ENCODE measurements at places on chromosomes 7 and 10.

DNA sequence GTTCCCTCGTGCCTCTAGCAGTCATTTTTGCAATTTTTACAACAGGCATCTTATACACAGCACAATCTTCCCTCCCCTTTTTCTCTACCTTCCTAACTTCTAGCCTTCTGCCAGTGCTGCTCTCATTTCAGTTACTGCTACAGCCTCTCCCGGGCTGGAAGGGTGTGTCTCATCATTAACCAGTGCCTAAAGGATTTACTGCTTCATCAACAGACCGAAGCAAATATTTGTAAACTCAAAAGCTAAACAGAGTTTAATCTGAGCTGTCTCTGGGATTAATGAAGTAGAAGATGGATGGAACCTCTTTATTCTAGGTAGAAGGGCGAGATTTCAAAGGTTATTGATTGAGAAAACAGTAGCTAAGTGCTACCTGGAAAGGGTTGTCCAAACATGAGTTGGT lies 94.3 kb downstream of the PRPF18 start:
- no peak for DNase-seq

GRCh38 chr10:21604651-21605050 lies 70.6 kb downstream of the MLLT10 start:
- no peak for DNase-seq

GRCh38 chr10:59064080-59064692 lies 112.3 kb upstream of the PHYHIPL start:
- no peak for DNase-seq

DNA sequence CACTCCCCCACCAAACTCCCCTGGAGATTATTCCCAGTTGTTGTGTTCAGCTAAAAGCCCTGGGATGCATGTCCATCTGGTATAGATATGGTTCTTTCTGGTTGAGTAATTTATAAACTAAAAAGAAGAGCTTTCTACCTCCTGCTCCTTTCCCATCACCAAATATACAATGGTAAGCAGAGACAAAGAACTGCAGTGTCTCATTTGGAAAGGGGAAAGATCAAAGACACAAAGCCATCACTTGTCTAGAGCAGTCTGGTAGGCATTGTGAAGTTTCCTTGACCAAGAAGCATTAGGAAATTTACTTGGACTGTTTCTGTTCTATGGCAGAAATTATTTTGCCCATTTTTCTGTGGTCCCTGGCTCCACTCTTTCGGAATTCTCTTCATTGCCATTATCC lies 24.9 kb upstream of the PANK1 start:
- no peak for DNase-seq

- no peak for DNase-seq
Observed at GRCh38 chr7:43480581-43480980, 102.3 kb upstream of the STK17A start.

GRCh38 chr7:23915236-23915635 lies 205.2 kb downstream of the STK31 start:
- DNase-seq = no peak

GRCh38 chr10:86678999-86679792 lies 10.9 kb downstream of the LDB3 start:
- DNase-seq = no peak

DNA sequence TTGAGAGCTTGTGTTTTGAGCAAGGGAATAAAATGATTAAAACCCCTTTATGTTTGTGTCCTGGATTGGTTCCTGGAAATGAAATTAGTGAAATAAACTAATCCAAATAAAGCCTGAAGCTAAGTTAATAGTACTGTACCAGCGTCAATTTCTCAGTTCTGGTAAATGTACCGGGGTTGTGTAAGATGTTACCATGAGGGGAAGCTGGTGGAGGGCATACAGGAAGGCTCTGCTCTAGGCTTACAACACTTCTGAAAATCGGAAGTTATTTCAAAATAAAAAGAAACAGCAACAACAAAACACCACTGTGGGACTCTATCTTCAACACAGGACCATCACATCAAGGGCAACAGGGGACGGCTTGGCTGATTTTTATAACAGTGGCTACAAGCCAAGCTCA lies 257.0 kb downstream of the CREB5 start:
- DNase-seq = no peak

DNA sequence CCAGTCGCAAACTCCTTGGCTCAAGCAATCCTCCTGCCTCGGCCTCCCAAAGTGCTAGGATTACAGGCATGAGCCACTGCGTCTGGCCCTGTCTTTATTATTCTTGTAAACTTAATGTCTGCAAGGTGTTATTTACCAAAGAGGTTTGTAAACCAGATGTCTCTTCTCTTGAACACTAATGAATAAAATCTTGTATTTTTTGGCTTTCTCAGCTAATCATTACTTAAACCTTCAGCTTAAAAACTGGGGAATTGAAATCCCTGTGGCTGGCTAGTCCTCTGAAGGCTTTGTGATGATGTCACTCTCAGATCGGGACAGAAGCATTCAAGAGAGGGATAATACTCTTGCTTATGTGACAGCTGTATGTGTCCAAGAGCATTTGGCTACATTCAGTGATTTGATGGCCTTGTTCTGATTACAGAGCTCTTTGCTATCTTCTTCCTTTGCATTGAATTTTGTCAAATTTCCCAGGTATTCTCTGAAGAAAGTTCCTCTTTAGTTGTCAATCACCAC lies 130.3 kb downstream of the BICC1 start:
- no peak for DNase-seq

DNA sequence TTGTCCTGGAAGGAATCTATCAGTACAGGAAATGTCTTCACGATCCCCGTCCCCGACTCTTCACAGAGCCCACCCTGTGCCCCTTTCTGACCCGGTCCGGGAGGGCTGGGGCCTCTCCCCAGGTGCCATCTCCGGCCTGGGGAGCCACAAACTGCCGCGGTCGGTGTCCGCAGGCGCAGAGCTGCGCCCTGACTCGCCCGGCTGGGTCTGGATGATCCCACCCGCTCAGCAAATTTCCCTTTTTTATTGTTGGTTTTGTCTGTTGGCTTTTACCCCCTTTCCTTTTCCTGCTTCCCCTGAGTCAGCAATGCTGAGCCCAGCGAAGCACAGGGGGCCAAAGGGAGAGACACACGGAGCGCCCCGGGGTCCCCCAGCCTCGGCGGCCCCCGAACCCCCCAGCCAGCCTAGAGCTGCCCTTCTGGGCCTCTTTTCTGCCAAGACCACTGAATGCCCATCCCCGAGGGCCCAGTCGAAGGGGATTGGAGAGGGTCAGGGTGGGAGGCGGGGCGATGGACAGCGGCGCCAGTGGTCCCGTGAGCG lies 30.9 kb downstream of the LEP start:
- no peak for DNase-seq

DNA sequence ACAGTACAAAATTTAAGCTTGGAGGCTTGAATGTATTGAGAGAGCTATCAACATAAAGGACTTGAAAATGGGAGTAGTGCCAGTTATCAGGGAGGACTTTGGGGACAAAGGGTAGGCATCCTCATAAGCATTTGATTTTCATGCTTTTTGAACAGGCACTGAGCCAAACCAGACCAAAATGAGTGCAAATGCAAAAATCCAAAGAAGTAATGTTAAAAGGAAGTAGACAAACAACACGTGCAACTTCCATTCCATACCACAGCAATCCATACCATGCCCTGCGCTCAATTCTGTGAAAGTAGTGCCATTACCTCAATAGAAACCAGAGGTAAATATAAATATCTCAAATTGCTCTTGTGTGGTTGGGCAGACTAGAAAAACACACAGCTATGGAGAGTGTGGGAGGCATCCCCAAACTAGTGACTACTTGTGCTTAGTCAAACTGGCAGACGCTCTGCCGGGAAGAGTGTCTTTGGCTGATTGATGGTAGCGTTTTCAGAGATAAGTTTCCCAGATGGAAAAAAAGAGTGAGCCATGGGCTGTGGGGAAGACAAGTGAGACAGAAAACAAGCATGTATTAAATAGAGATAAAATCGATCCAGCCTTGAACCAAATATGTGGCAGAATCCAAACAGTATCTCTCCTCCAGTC lies 161.5 kb downstream of the CREB5 start:
- DNase-seq = no peak

All from CD4-positive, alpha-beta T cell treated with Interleukin-21 for 1 hour (primary cell).